ENCODE measurements at places on chromosomes 3 and 15. TPM values are rescaled to one million over a fixed set of nuclear protein-coding genes. Genes with fewer than 3 reads are reported as not detected.

DNA sequence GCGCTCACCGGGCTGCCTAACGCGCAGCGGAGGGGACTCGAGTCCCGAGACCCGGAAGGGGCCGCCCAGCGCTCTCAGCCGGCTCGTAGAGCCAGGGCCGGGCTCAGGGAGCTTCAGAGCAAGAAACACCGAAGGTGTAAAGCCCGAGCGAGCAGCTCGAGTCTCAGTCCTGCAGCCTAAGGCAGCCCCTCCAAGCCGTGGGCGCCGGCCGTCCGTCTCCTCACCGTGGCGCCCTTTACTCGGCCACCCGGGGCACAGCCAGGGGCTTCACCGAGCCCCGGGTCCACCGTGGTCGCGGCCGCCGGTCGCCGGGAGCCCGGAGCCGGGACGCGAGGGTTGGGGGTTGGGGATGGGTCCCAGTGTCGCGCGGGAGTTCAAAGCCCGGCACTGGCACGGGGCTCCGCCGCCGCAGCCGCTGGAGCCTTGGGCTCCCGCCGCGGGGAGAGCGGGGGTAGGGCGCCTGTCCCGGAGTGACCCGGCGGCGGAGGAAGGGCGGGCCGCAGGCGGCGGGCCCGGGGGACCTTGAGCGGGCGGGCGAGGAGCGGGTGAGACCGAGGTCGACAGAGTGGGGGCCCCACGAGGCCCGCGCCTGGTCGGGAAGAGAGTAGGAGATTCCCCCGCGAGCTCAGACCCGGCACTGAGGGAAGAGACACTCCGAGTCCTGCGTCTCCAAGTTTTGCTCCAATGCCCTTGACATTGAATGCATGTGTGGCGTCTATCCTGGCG is 26.9 kb upstream of the THRB start:
- H3K4me3 ChIP-seq, result peak overlapping the region; percentile 53
- no peaks in the 10 kb centered on the region for H3K27me3 ChIP-seq
- peaks cover 5% of the 10 kb centered on the region for H3K4me1 ChIP-seq
- DNase-seq, result peak; percentile 89

Gene COL6A5
- 0.93 TPM for total RNA-seq

GRCh38 chr3:24956613-24957012 is 462.0 kb upstream of the THRB start:
- H3K4me1 ChIP-seq, result no peaks in the 10 kb centered on the region
- H3K4me3 ChIP-seq, result no peak overlapping the region
- H3K27ac ChIP-seq, result no peak overlapping the region
- H3K27me3 ChIP-seq, result no peaks in the 10 kb centered on the region
- no peaks in the 10 kb centered on the region for H3K36me3 ChIP-seq

Gene SIDT1
- 4.7 TPM for total RNA-seq

Gene TGM5
- not detected for total RNA-seq

DNA sequence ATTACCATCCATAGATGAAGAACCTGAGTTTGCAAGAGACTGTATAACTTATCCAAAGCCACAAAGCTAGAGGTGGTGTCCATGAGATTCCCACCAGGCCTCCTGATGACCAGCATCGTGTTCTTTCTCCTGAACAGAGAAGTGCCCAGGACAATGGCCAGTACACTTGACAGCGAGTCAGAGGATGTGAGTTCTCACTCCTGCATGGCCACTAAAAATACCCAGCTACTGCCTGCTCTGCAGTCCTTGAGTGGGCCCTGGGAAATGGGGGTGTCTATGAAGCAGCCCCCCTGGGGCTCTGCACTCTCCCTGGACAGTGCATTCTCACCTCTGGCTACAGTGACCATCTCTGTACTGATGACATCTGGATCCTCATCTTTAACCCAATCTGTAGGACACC is 201.2 kb downstream of the RPLP1 start:
- no peaks in the 10 kb centered on the region for H3K27me3 ChIP-seq
- peaks cover 10% of the 10 kb centered on the region for H3K4me1 ChIP-seq
- DNase-seq, result no peak
- H3K36me3 ChIP-seq, result no peaks in the 10 kb centered on the region

DNA sequence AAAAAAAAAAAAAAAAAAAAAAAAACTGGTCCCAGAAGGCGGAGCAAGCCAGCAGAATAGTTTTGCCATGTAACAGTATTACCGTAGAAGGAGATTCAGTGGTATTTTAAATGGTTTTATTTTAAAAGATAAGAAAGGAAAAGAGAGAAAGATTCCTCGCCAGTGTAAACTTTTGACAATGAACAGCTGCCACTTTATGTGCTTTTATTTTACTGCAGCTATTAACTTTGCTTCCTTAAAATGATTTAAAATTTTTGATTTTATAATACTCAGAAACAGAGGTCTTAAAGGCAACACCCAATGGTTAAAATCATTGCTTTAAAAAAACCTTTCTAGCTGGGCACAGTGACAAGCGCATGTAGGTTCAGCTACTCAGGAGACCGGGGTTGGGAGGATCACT is 46.8 kb downstream of the TMCO5A start:
- H3K36me3 ChIP-seq, result no peaks in the 10 kb centered on the region
- H3K4me3 ChIP-seq, result no peak overlapping the region
- no peak overlapping the region for H3K27ac ChIP-seq
- H3K4me1 ChIP-seq, result no peaks in the 10 kb centered on the region
- no peak for DNase-seq

GRCh38 chr3:181851063-181851462 is 139.3 kb downstream of the SOX2 start:
- DNase-seq, result peak; percentile 16
- no peaks in the 10 kb centered on the region for H3K36me3 ChIP-seq
- no peaks in the 10 kb centered on the region for H3K27me3 ChIP-seq
- no peaks in the 10 kb centered on the region for H3K4me1 ChIP-seq
- H3K4me3 ChIP-seq, result no peak overlapping the region

Gene LSG1
- total RNA-seq, result 27.8 TPM
